ENCODE measurements at places on chromosomes 5 and 9. TPM values are rescaled to one million over a fixed set of nuclear protein-coding genes. Genes with fewer than 3 reads are reported as not detected.
A peak's percentile ranks its signal among the peaks of the same experiment; 100 is the strongest.

DNA sequence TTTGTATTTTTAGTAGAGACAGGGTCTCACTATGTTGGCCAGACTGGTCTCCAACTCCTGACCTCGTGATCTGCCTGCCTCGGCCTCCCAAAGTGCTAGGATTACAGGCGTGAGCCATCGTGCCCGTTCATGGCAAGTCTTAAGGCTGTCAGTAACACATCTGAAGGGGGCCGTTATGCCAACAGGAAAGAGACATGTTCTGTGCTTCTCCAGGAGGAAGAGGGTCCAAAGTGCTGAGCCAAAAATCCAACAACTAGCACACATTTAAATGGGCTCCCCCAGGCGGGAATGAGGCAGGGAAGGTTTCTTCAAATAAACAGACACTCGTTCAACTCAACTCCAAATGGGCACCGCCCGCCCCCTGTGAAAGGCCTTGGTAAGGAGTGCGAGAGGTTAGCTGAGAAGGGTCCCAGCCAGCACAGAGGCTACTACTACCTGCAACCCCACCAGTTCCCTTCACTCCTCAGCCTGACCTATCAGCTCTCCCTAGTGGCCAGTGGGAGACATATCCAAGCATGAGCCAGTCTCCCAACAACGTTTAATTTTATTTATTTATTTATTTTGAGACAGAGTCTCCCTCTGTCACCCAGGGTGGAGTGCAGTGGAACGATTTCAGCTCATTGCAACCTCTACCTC, 84.1 kb upstream of the DMRT1 start:
- H3K27me3 ChIP-seq = no peaks in the 10 kb centered on the region
- no peak for DNase-seq
- H3K27ac ChIP-seq = no peak overlapping the region

DNA sequence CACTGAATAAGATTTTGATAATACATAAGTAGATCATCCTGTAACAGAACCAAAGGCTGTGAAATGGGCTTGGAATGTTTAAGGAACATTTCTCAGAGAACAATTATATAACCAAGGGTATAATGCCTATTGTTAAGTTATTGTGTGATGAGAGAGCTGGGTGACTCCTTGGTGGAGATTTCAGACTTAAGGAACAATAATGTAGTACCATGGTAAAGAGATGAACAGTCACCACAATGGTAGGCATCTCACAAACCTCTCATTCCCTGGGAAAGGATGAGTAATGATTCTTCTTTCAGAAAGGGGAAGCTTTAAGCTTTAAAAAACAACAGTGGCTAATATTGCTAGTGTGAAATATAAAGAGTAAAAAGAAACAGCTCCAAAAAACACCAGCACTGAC, 147.4 kb downstream of the TRIM36 start:
- no peaks in the 10 kb centered on the region for H3K4me1 ChIP-seq
- no peak overlapping the region for H3K4me3 ChIP-seq
- no peaks in the 10 kb centered on the region for H3K27me3 ChIP-seq
- no peaks in the 10 kb centered on the region for H3K36me3 ChIP-seq

The TAS2R1 gene
- not detected for polyA plus RNA-seq

GRCh38 chr5:123827811-123828210, 315.8 kb downstream of the CSNK1G3 start:
- H3K27me3 ChIP-seq = no peaks in the 10 kb centered on the region
- no peaks in the 10 kb centered on the region for H3K4me1 ChIP-seq
- no peaks in the 10 kb centered on the region for H3K36me3 ChIP-seq
- no peak overlapping the region for H3K27ac ChIP-seq

The PCDHB10 gene
- polyA plus RNA-seq = 4.5 TPM

DNA sequence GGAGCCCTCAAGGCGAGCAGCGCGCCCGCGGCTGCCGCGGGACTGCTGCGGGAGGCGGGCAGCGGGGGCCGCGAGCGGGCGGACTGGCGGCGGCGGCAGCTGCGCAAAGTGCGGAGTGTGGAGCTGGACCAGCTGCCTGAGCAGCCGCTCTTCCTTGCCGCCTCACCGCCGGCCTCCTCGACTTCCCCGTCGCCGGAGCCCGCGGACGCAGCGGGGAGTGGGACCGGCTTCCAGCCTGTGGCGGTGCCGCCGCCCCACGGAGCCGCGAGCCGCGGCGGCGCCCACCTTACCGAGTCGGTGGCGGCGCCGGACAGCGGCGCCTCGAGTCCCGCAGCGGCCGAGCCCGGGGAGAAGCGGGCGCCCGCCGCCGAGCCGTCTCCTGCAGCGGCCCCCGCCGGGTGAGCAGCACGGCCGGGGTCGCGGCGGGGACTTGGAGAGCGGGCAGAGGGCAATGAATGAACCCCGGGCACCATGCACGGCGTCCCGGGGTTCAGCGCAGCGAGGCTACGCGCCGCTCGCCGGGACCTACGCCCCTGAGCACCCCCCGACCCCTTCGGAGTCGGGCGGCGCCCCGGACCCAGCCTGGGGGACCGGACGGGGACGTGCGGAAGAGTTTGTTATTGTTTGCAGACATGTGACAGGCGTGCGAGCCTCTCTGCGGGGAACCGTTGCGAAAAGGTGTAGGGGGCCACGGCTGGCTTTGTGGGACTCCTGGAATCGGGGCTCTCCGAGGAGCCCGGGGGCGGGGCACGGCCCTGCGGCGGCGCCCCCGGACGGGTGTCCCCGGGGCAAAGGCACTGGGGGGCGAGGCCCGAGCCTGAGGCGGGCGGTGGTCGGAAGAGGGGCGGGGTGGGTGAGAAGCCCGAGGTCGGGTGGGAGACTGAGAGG, 553 bp downstream of the MAP3K1 start:
- DNase-seq = peak; percentile 81
- H3K36me3 ChIP-seq = no peaks in the 10 kb centered on the region
- H3K27ac ChIP-seq = peak overlapping the region; percentile 79

DNA sequence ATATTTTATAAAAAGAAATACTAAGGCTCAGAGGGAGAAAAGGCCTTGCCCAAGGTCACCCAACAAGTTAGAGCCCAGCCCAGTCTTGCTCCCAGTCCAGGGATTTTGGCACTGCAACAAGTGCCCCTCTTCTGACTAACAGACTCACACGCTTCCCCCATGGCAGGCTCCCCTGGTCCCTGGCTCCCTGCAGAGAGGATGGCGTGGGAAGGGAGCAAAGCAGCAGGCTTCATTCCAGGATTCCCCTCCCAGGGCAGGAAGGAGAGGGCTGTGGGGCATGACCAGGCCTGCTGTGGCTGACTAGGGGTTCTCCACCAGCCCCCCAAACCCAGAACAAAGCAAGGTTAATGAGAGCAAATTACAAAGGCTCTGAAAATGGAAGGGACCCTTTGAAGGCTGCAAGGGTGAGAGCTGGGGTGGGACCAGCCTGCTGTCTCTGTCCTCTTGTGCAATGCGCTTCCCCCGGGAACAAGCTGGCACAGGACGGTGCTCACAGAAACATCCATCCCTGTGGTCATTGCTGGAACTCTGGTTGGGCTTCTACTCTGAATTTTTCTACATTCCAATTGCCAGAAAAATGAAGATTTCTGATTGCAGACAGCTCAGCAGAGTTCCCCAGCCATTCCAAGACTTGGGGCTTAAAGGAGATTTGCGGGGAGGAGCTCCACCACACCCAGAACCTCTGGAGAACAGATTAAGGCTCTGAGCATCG, 37.1 kb upstream of the FAT2 start:
- no peak overlapping the region for H3K4me3 ChIP-seq
- H3K27me3 ChIP-seq = no peaks in the 10 kb centered on the region
- no peaks in the 10 kb centered on the region for H3K36me3 ChIP-seq
- no peaks in the 10 kb centered on the region for H3K4me1 ChIP-seq
- peak; percentile 57 for DNase-seq

DNA sequence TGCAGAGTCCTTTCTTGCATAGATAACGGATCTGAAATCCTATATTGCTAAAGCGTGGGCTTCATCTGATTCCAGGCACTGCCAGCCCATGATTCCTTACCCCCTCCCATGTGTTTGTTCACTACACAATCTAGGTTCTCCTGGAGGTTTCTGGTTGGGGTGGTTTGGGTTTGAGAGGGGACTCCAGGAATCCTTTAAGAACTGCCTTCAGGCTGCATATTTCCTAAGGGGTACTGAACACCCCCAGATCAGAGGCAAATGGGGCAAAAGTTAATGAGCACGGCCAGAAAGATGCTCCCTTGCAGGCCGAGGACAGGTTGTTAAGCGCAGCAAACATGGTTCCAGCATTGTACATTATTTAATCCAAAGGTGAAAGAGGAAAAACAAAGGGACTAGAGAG, 9.9 kb downstream of the NR2F1 start:
- H3K4me1 ChIP-seq = no peaks in the 10 kb centered on the region
- H3K27ac ChIP-seq = no peak overlapping the region
- no peak for DNase-seq

The KIF20A gene
- polyA plus RNA-seq = 1.4 TPM

DNA sequence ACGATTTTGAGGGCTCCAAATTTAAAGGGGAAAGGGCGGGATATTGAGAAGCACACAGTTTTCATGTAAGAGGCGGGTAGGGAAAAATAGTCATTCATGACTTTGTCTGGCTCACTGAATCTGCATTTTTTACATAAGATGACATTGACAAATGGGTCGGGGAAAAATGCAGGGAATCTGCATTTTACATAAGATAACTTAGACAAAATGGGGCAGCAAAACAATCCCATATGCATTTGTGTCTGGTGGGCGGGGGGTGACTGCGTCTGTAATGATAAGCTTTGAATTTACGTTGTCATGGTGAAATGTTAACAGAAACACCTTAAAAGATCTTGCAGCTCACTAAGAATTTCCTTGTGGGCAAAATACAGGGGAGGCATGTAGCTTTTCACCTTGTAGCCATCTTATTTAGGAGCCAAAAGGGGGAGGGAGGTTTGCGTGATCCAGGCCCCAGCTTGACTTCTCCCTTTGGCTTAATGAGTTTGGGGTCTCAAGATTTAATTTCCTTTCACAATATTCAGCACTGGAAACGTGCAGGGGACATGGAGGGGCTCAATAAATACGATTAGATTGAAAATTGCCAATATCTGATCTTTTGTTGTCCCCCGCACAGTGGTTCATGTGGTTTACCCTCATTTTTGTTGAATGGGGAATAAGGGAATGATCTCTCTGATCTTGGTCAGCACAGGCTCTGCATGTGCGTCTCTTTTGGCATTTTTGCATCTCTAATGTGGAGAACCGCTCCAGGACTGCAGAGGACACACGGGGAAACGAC, 41.1 kb upstream of the GADD45G start:
- DNase-seq = no peak
- H3K36me3 ChIP-seq = no peaks in the 10 kb centered on the region
- no peak overlapping the region for H3K4me3 ChIP-seq
- H3K27me3 ChIP-seq = peaks cover 2% of the 10 kb centered on the region
- no peak overlapping the region for H3K27ac ChIP-seq

- no peak overlapping the region for H3K27ac ChIP-seq
- no peaks in the 10 kb centered on the region for H3K27me3 ChIP-seq
- no peaks in the 10 kb centered on the region for H3K4me1 ChIP-seq
These were observed 11.3 kb downstream of the PROP1 start for GRCh38 chr5:177984584-177985206.

The IFNB1 gene
- not detected for polyA plus RNA-seq

DNA sequence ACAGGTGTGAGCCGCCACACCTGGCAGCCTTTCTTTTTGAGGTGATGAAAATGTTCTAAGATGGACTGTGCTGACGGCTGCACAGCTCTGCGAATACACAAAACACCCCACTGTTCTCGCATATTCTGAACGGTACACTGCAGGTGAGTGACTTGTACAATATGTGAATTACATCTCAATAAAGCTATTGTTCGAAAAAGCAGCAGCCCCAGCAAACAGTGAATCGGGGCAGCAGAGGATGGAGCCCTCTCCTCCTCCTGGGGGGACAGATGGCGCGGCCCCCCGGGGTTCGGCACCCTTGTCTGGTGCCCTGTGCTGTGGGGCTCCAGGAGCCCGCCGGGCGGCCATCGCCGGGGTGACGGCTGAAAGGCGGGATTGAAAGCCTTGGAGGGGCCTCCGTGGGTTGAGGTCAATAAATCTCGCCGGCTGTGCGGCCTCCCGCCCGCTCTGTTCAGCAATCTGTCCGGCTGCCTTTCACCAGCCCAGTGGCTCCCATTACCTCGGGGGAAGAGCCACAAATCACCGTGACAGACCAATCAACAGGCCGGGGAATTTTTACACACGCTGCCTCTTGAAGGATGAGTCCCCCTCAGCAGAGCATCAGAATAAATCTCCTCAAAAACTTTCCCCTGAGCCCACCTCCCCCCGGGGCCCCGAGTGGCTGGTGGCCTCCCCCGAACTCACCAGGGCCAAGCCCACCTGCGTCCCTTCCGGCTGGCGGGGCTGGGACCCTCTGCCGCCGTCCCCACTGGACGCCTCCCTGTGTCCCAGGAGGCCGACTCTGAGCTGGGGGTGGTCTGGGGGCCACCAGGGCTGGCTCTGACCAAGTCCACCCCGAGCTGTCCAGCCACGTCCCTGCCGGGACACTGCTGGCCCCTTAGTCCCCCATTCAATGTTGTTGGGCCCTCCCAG, 37.8 kb upstream of the TMEM250 start:
- no peak overlapping the region for H3K4me3 ChIP-seq
- H3K4me1 ChIP-seq = no peaks in the 10 kb centered on the region
- no peaks in the 10 kb centered on the region for H3K27me3 ChIP-seq
- no peak overlapping the region for H3K27ac ChIP-seq
- no peaks in the 10 kb centered on the region for H3K36me3 ChIP-seq
- no peak for DNase-seq

The CAVIN4 gene
- polyA plus RNA-seq = 0.50 TPM

The DMRT2 gene
- 0.75 TPM for polyA plus RNA-seq

GRCh38 chr5:147667363-147667762, 115.2 kb downstream of the JAKMIP2 start:
- no peaks in the 10 kb centered on the region for H3K36me3 ChIP-seq
- peaks cover 6% of the 10 kb centered on the region for H3K4me1 ChIP-seq
- H3K27ac ChIP-seq = no peak overlapping the region
- H3K27me3 ChIP-seq = no peaks in the 10 kb centered on the region
- DNase-seq = no peak

- H3K36me3 ChIP-seq = no peaks in the 10 kb centered on the region
- H3K27me3 ChIP-seq = no peaks in the 10 kb centered on the region
- H3K4me3 ChIP-seq = no peak overlapping the region
- H3K27ac ChIP-seq = no peak overlapping the region
These were observed 21.0 kb upstream of the ERAP2 start for GRCh38 chr5:96855031-96855872.

- H3K27me3 ChIP-seq = no peaks in the 10 kb centered on the region
- H3K36me3 ChIP-seq = no peaks in the 10 kb centered on the region
- peak overlapping the region; percentile 98 for H3K27ac ChIP-seq
These were observed 136.8 kb upstream of the ADRA1B start for GRCh38 chr5:159779481-159779880.

All from aorta (tissue), 5 donors.